ENCODE measurements at places on chromosomes 11 and 22.

DNA sequence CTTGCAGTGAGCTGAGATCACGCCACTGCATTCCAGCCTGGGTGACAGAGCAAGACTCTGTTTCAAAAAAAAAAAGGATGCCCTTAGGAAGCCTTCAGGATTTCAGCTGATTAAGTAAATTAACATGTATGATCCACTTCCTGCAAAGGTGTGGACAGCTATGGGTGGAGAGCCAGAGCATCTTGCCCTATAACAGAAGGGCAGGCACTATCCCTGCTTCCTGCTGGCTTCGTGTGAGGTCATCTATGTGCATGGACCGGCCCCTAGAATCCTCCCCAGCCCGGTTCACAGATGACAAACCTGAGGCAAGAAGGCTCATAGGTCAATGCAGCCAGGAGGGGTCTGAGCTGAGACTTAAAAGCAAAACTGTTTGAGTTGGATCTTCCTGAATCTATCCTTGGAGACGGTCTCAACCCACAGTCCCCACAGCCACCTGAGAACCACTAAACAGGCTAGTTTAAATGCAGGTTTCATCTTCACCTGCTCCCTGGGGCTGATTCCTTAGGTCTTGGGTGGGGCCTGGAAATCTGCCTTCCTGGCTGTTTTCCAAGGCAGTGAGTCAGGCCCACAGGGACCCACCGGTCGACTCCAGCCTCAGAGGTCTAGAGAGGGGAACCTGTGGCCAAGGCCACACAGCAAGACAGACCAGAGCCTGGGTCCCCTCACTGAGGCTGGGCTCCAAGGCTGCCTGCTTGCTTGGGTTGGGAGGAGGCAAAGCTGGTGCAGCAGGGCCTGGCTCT is 55.2 kb upstream of the MPEG1 start:
- no peak for DNase-seq

DNA sequence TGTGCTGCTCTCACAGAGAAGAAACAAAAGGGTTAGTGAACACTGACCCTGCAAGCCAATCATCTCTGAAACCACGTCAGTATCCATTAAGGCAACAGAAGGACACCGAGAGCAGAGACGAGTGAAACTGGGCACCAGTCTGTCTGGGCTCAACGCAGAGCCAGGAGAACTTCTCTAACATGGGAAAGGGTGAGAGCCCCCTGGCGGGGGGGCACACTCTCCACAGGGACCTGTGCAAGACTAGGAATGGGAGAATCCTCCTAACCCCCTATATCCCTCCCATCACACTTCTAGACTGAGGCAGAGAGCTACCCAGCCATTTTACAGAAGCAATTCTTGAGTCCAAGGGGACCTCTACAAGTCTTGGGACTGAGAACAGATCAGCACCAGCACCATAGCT is 285.8 kb downstream of the SOX6 start:
- DNase-seq = no peak

DNA sequence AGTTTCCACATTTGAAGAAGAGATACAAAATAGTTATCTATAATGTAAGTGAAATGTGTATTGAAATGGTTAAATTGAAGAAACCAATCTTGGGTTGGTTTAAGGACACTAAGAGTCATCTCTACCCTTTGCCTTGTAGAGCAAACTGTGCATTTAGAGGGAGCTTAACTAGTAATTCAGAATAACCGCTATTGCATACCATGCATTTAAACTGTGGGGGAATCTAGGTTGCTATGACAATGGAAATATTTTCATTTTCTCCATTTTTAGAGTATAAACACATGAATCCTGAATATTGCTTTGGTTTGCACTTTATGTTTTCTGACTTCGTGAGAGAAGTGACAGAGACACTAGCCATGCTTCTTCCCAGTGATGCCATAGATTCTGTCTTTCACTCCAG is 39.7 kb downstream of the FAT3 start:
- DNase-seq = no peak

DNA sequence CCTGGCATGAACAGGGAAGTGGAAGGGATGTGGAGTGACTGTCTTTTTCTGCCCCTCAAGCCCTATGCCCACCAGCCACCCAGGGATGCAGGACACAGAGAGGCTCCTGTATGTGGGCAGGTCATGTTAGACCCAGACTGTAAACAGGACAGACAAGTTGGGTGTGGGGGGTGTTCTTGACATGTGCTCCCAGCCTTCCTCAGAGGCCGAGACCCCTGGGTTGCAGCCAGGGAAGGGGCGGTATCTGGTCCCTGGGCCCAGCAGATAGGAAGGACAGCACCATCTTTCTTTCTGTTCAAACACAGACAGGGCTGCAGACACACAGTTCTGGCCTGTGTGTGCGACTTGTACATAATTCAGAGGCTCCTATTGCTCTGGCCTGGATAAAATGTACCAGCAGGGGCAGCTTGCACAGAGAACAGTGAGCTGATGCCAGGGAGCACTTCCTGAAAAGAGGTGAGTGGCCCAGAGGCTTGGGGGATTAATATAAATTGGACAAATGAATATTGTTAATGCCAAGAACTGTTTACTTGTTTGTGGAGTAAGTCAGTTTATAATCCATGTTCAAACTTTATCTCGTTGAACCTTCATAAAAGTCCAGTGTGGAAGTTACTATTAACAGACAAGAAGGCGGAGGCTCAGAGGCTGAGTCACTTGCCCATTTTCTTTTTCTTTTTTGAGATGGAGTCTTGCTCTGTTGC is 16.6 kb downstream of the GDPD5 start:
- DNase-seq = no peak

DNA sequence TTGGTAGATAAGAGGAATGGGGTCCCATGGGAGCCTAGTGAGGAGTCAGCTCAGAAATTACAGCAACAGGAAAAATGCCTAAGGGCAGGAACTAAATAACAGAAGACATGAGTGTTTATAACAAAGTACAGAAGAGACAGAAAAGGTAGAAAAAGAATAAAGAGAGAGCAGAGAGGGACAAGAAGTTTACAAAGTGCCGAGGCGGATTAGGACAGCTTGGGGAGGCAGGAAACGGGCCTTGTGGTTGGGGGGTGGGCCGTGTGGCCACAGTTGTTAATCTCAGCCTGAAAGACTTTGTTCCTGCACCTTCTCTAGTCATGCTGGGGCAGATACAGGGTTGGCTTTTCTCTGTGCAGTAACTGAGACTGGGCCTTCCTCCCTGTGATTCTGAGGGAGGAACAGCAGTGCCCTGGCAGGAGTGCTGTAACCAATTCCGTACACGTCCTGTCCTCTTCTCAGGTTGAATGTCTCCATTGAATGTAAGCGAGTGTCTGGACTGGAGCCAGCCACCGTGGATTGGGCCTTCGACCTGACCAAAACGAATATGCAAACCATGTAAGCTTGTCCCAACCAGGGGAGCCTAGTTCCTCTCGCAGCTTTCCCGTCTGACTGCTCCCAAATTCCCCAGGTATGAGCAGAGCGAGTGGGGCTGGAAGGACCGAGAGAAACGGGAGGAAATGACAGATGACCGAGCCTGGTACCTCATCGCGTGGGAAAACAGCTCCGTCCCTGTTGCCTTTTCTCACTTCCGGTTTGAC is 13.2 kb downstream of the NAA40 start:
- peak; percentile 40 for DNase-seq

DNA sequence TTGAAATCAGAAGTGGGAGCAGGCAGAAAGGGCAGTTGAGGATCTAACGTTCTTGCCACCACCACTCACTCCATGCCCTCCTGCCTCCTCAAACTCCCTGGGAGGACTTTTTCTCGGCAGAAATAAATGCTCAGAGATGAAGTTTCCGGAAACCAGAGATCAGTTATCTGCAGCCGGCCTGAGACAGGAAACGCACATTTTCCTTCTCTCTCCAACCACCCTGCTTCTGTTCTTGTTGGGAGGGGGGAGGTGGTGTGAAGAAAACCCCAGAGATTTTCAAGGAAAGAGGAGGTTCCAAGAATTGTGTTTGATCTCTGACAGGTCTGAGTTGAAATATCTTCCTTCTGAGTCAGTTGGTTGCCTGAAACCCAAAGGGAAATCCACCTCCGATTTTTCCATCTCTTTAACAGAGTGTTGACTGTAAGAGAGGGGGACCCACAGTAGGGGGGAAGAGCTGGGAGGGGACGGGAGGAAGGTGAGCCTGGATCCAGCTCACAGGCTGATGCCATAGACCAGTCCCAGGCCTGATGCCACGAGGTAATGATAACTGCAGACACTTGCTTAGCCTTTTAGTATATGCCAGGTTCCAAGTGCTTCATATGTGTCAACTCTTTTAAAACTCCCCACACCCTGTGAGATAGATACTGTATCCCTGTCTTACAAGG is 100.8 kb downstream of the TRAF6 start:
- peak; percentile 16 for DNase-seq

GRCh38 chr22:45221201-45221600 is 19.5 kb downstream of the KIAA0930 start:
- DNase-seq = no peak

DNA sequence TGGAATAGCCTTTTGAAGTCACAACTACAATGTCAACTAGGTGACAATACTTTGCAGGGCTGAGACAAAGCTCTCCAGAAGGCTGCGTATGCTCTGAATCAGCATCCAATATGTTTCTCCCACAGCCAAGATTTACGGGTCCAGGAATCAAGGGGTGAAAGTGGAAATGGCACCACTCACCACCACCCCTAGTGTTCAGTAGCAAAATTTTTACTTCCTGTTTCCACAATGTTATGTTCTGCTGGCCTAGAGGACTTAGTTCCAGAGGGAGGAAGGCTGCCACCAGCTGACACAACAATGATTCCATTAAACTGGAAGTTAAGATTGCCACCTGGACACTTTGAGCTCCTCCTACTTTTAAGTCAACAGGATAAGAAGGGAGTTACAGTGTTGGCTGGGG is 68.5 kb upstream of the MPEG1 start:
- no peak for DNase-seq

GRCh38 chr11:19632499-19632834 is 80.2 kb upstream of the NAV2 start:
- no peak for DNase-seq

- DNase-seq = no peak
Observed at GRCh38 chr11:113722221-113722620, 16.1 kb upstream of the TMPRSS5 start.

- no peak for DNase-seq
Observed at GRCh38 chr22:30457981-30458380, 13.8 kb downstream of the SEC14L3 start.

DNA sequence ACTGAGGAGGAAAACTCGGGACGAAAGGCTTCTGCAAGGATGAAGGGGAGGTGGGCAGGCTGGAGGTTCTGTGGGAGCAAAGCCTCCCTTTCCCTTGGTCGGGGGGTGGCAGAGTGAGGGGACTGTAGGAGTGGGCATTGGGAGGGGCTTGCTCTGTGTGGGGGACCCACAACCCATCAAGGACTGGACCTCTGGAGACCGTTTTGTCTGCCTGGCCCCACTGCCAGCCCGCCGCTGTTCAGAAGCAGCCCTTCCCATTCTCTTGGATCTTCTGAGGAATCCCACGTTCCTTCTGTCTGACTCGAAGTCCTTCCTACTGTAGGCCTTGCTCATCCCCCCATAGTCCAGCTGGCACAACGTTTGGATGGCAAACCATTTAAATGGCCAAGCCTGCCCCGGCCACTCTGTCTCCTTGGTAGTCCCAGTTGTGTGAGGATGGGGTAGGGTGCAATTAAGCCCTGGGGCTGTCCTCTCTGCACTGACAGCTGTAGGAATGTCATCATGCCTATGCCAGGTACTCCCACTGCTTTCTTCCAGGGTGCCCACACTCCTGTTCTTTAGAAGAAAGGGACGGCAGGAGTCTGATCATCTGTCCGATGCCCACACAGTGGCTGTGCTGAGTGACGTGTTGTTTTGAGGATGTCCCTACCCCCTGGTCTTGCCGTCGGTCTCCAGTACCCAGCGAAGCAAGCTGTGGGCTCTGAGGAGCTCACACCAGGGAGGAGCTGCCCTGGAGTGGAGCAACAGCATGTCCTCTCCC is 17.0 kb upstream of the NECTIN1 start:
- DNase-seq = no peak

DNA sequence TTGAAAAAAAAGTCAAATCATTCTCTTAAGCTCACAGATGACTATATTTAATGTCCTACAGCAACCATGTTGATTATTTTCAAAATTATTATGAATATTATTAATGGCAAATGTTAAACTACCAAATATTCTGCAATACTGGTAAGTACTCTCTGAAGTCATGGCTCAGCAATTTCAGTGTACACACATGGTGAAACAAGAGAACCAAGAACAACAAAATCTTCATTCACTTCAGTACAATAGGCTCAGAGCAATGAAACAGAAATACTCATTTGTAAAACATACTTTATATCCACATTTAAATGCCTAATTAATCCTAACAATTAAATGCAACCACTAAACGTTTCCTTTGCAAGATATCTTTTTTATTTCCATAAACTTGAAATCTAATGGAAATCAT is 347.2 kb downstream of the TTC28 start:
- no peak for DNase-seq

GRCh38 chr11:40360206-40360798 is 1099.2 kb downstream of the LRRC4C start:
- DNase-seq = no peak

GRCh38 chr22:40741116-40741515 is 61.8 kb downstream of the MCHR1 start:
- DNase-seq = no peak

GRCh38 chr22:28448625-28449024 is 231.0 kb downstream of the TTC28 start:
- no peak for DNase-seq

DNA sequence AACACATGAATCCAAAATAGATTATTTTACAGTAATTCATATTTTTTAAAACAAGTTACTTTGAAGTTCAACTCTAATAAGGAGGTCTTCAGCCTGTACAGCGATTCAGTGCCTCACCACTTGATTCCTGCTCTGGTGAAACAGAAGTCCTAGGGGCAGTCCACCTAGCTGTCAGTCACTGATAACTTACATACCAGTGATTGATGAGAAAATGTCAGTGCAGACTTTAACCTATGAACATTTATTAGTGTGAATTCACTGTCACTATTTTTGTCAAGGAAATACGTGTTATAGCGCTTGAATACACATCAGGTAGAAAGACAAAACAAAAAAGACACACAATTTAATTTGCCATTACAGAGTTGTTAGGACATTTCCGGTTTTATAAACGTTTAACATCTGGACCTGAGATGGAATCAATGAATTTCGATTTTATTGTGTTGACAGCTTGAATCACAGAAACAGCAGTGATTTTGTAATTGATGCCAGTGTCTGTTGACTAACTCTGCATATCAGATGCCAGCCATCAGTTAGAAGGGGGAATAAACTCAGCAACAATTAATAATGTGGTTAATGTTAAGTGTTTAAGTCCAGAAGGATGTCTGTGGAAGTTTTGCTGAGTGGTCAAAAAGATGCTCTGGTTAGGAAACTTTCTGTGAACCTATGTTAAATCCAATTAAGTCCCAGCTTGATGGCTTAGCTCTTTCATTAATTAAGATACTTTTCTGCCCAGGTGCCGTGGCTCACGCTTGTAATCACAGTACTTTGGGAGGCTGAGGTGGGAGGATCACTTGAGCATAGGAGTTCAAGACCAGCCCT is 34.5 kb downstream of the ELF5 start:
- DNase-seq = no peak

GRCh38 chr11:116837231-116838091 is at the start of gene APOA1:
TSS of gene APOA1 (minus strand) at chr11:116837622. CDS start at chr11:116837387, 235 bp downstream.
- DNase-seq = no peak

GRCh38 chr11:4606231-4607015 is 1.6 kb downstream of the TRIM68 start:
- no peak for DNase-seq

- DNase-seq = no peak
Observed at GRCh38 chr22:42639541-42640241, 710 bp downstream of the ATP5MGL start.
